Epithelial cell of esophagus (primary cell): ENCODE measurements at places on chromosomes 3 and 15.

DNA sequence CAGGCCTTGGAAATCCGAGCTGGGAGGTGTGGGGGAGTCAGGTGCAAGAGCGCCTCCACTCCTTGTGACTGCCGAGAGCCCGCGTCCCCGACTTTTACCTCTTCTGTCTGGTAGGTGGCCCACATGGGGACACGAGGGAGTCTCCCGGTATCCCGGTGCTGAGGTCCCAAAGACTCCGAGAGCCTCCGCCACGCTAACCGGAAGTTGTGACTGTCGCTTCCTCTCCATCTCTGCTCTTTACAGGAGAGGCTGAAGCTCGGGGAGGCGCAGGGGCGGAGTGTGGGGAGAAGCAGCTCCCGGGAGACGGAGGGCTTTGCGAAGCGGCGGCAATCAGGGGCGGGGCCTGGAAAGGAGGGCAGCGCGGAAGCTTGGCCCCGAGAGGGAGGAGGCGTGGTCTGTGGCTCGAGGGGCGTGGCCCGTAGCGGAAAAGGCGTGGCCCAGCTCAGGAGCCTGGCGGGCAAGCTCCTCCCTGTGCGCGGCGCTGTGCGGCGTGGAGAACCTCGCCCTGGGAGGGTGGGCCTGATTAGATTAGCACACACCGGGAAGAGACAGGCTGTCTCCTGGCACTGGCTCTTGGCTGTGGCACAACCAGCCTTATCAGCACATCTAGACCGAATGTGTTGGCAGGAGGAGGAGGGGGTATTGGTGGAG, 143.9 kb downstream of the GABRB3 start:
- DNase-seq: peak; percentile 50

GRCh38 chr3:94065819-94066480, 3.1 kb downstream of the NSUN3 start:
- DNase-seq: no peak

DNA sequence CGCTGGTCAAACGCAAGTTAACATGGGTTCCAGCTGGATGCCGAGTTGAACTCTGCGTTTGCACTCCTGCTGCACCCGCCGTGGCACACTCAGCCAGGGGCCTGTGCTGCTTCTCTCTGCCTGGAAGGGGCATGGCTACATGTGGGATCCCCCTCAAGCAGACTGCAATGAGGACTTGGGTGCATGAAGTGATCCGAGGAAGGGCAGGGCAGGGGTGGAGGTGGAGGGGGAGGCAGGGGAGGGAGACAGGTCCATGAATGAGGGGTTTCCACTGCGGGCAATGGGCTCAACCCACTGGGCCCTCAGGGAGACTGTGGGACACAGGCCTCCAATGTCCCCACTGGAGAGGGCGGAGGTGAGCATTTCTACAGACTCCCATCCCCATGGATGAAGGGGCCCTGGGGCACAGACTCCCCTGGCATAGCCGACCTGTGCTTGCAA, 141.6 kb upstream of the MEF2A start:
- no peak for DNase-seq

DNA sequence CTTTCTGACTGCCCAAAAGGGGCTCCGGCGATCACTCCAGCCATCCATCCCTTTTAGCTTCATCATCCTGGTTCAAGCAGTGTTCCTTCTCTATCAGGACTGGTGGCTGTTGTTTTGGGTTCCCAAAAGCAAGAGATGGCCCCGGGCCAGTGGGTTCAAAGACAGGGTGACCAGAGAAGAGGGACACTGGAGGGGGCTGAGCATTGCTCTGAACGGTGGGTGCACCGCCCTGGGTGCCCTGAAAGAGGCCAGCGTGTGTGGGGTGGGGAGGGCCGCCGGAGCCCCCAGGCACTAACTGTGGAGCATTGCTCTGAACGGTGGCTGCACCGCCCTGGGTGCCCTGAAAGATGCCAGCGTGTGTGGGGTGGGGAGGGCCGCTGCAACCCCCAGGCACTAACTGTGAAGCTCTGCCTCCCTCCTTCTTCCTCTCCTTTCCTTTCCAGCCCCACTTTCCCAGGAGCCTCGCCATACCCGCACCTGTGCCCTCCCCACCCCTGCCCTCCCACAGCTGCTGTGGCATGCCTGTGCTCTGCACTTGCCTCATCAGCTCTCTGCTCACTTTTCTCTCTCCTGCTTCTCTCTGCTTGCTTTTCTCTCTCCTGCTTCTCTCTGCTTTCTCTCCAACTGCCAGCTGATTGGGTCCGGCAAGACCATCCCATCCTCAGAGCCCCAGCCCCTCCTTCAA, 37.4 kb upstream of the OR4F6 start:
- DNase-seq: no peak

DNA sequence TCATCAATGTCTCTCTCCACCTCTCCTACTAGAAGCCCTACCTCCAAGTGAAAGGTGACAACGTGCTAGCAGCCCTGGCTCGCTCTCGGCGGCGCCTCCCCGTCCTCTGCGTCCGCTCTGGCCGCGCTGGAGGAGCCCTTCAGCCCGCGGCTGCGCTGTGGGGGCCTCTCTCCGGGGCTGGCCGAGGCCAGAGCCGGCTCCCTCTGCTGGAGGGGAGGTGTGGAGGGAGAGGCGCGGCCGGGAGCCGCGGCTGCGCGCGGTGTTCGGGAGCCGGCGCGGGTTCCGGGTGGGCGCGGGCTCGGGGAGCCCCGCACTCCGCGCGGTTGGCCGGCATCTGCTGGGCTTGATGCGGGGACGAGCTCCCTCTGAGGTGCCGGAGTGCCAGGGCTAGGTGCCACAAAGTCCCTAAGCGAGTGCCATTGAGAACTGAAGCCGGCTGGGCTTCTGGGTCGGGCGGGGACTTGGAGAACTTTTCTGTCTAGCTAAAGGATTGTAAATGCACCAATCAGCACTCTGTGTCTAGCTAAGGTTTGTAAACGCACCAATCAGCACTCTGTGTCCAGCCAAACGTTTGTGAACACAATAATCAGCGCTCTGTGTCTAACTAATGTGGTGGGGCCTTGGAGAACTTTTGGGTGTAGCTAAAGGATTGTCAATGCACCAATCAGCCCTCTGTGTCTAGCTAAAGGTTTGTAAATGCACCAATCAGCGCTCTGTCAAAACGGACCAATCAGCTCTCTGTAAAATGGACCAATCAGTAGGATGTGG, 84.8 kb upstream of the ARRDC4 start:
- peak; percentile 46 for DNase-seq

DNA sequence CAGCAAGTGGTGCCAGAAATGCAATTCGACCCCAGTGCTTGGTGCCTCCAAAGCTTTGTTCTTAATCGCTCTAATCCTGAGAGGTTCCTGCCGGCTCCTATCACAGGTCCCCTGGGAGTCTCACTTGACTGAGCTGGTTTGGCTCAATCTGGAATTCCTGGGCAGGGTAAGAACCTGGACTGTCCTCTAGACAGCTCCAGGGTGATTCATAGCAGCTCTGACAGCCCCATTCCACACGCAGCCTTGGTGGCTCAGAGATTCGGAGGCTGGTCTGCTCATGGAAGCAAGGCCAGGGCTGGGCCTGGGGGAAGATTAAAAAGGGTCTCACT, 37.9 kb downstream of the MYO5C start:
- peak; percentile 57 for DNase-seq

GRCh38 chr3:193545304-193545703, 9.4 kb downstream of the ATP13A4 start:
- no peak for DNase-seq

GRCh38 chr3:194095464-194095863, 40.5 kb upstream of the HES1 start:
- DNase-seq: no peak

DNA sequence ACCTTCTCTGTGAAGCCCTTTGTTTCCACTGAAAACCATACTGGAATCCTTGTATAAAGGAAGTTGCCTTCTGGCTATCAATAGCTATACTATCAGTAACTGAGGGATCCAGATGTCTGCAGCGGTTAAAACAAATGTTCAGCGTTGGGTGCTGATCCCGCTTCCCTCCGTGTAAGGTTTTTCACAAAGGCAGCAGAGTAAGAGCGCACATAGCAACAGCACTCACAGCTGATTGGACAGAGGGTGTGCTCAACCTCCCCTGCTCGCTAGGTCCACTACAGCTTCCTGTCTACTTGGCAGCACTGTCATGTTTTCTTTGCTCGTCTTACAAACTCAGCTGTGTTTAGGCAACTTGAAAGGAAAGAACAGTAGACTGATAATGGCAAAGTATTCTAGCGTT, 27.3 kb downstream of the ATOSA start:
- peak; percentile 91 for DNase-seq

- no peak for DNase-seq
Measured at GRCh38 chr15:101614761-101615160, 37.4 kb downstream of the TM2D3 start.

DNA sequence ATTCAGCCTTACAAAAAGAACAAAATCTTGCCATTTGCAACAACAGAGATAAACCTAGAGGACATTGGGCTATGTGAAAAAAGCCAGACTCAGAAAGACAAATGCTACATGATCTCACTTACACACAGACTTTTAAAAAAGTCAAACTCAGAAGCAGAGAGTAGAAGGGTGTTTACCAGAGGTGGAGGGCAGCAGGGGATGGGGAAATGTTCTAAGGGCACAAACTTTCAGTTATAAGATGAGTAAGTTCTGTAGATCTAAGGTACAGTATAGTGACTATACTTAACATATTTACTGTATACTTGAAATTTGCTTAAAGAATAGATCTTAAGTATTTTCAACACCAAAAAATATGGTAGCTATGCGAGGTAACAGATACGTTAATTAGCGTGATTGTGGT, 3.0 kb downstream of the MYEF2 start:
- no peak for DNase-seq

DNA sequence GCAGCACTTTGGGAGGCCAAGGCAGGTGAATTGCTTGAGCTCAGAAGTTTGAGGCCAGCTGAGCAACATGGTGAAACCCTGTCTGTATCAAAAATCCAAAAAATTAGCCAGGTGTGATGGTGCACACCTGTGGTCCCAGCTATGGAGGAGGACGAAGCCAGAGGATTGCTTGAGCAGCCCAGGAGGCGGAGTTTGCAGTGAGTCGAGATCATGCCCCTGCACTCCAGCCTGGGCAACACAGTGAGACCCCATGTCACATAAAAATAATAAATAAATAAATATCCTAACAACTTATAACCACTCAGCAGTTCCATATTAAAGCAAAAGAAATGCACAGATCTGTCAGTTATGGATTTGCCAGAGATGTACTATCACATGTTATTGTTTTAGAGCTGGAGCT, 62.6 kb downstream of the LMLN start:
- DNase-seq: no peak

- peak; percentile 94 for DNase-seq
Measured at GRCh38 chr15:42273900-42274701, 868 bp upstream of the TMEM87A start.

DNA sequence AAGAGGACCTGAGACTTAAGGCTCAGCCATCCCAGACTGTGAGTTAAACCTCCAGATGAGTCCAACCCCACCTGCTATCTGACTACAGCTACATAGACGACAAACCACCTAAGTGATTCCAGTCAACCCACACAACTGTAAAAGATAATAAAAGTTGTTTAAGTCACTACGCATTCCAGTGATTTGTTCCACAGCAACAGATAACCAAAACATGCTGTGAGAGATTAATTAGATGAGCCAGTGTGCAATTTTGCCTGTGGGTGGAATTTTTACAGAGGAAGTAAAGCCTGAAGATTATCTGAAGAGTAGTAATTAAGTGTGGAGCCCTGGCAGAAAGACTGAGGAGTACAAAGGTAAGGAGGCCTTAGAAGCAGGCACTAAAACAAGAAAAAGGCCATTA, 5.4 kb downstream of the BTBD1 start:
- no peak for DNase-seq

DNA sequence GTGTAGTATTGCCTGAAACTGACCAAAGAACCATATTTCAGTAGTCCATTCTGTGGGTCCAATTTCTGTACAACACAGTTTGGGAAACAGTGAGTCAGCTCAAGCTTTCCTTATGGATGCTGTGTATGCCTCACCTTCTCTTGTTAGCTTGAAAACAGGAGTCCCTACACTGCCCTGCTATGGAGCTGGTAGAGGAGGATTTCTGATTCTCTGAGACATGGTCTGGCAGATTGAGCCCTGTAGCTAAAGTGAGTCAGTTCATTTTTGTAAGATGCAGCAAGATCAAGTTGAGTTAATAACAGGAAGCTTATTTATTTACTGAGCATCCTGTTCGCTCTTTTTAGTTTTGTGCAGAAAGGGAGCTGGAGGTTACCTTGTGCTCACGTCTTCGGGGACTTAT, 424.1 kb upstream of the RBMS3 start:
- DNase-seq: peak; percentile 57

- no peak for DNase-seq
Measured at GRCh38 chr15:68420186-68420684, 11.7 kb downstream of the ITGA11 start.

GRCh38 chr3:142175478-142175877, 26.1 kb upstream of the TFDP2 start:
- DNase-seq: no peak

DNA sequence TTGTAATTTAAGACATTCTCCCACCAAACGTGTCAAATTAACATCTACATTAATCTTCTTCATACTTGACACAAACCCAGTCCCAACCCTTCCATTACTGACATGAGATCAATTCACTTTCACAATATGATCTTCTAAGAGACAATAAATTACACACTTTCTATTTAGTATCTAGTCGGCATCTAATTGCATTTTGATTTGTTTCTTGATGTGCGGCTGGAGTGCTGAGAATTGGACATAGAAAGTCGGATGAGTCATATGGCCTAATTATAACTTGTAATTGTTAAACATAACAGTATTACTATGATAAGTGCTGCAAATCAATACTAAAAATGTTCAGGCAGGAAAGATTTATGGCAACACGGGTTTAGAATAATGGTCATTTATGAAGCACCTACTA, 78.4 kb upstream of the RORA start:
- no peak for DNase-seq

DNA sequence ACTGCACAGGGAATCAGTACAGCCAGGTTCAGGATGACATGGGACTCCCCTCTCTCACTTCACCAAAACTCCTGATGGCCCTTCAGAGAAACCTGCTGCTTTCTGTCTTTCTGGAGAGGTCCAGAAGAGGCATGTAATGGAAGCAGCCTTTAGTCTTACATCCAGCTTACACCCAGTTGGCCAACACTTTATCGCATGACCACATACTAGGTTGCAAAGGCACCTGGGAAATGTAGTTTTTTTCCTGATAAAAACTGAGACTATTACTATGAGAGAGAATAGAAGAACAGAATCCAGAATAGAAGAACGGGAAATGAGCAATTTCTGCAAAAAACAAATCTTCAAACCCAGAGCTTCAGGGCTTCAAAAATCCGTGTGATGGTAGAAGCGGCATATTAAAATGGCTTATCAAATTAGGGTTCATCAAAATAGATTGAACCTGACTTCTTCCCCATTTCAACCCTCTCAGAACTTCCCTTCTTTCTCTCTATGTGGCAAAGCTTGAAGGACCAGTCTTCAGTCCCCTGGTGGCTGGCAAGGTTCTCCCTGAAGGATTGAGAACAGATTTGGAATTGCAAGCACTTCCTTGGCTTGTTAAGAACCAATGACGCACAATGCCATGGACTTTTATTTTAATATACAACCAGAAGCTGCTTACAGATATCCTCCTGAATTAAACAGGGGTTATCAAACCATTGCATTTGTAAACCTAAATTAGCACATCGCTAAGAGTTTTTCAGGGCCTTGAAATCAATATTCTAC, 34.4 kb downstream of the CORO2B start:
- peak; percentile 22 for DNase-seq
